CD4-positive, alpha-beta T cell (primary cell): ENCODE measurements at places on chromosomes 5 and 9.

GRCh38 chr9:27019589-27019988, 14.1 kb upstream of the LRRC19 start:
- no peak overlapping the region for H3K4me3 ChIP-seq
- peaks cover 17% of the 10 kb centered on the region for H3K36me3 ChIP-seq
- no peak overlapping the region for H3K27ac ChIP-seq

DNA sequence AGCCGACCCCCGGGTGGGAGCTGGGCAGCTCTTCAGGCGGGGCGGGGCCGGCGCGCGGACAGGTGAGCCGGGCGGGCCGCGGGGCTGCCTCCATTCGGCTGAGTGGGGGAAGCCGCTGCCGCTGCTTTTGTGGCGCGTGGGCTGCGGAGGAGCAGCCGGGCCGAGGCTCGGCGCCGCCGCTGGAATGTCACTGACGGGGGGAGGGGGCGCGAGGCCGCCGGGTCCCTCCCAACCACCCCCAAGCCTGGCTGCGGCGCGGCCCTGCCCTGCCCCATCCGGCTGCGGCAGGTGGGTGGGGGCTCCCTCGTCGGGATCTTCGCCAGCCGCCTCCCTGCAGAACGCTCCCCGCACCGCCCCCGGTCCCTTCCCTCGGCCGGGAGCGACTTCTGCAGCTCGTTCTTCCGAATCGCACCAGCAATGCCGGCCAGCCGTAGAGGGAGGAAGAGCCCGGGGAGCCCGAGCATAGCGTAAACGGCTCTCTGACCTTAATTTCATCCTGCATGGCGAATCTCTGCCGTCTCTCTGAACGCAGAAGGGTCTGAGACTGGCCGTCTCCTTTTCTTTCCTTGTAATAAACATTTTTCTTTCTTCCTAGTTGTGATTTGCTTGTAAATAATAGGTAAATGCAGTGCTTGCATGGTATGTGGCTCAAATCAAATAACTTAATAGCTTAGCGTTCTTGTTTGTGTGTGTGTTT, 505 bp downstream of the SPTAN1 start:
- no peaks in the 10 kb centered on the region for H3K27me3 ChIP-seq
- H3K27ac ChIP-seq = peak overlapping the region; percentile 61
- H3K4me1 ChIP-seq = peaks cover 52% of the 10 kb centered on the region
- peak; percentile 74 for DNase-seq

DNA sequence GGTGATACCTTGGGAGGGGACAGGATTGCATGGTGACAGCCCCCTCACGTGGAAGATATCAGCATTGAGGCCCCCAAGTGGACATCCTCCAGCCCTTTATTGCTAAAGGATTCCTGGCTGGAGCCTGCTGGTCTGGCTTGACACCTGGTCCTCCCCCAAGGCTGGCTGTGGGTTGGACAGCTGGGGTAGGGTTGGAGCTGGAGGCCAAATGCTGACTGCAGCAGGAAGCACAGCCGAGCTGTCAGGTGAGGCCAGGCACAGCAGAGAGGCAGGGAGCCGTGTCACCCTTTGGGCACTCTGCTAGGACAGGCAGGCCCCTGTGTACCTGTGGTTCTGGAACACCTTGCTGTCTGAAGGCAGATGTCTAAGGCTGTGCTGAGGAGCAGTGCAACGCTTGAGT, 2.2 kb downstream of the CACFD1 start:
- no peak overlapping the region for H3K27ac ChIP-seq
- H3K4me3 ChIP-seq = no peak overlapping the region
- no peaks in the 10 kb centered on the region for H3K27me3 ChIP-seq
- H3K4me1 ChIP-seq = peaks cover 18% of the 10 kb centered on the region
- DNase-seq = no peak

DNA sequence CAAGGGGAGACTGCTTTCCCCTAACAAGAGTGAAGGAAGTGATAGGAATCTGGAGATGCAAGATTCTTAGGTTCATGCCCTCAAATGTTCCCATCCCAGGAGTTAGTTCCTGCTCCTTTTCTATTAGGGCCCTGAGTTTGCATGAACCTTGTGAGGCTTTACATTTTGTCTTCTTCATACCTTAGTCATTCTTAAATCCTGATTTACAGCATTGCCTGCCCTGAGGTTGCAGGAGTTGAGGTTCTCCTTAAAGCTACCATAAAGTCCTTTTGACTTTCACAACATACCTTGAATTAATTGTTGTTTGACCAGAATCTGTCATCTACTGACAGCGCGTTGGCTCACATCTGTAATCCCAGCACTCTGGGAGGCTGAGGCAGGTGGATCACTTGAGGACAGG, 151.5 kb upstream of the ABCA1 start:
- no peak overlapping the region for H3K27ac ChIP-seq
- H3K27me3 ChIP-seq = no peaks in the 10 kb centered on the region
- no peak overlapping the region for H3K4me3 ChIP-seq
- no peak for DNase-seq
- H3K36me3 ChIP-seq = no peaks in the 10 kb centered on the region
- no peaks in the 10 kb centered on the region for H3K4me1 ChIP-seq

GRCh38 chr9:414595-414994, 199.9 kb downstream of the DOCK8 start:
- no peak overlapping the region for H3K4me3 ChIP-seq
- DNase-seq = no peak
- H3K27me3 ChIP-seq = no peaks in the 10 kb centered on the region
- H3K27ac ChIP-seq = no peak overlapping the region
- no peaks in the 10 kb centered on the region for H3K4me1 ChIP-seq

GRCh38 chr9:128339761-128340690, at the start of gene SLC27A4:
TSS of gene SLC27A4 (plus strand) at chr9:128340527. CDS start at chr9:128343133, 2,606 bp downstream.
- peaks cover 27% of the 10 kb centered on the region for H3K36me3 ChIP-seq
- peak; percentile 68 for DNase-seq
- peak within 1 kb of the TSS; percentile 41 for H3K27ac ChIP-seq
- peak within 1 kb of the TSS; percentile 75 for H3K4me3 ChIP-seq
- H3K4me1 ChIP-seq = peaks cover 21% of the 10 kb centered on the region

GRCh38 chr5:27308153-27308552, 269.8 kb upstream of the CDH9 start:
- no peaks in the 10 kb centered on the region for H3K4me1 ChIP-seq
- DNase-seq = no peak
- H3K27me3 ChIP-seq = no peaks in the 10 kb centered on the region
- no peaks in the 10 kb centered on the region for H3K36me3 ChIP-seq
- H3K27ac ChIP-seq = no peak overlapping the region

GRCh38 chr5:81397176-81397575, 3.2 kb upstream of the ACOT12 start:
- no peak for DNase-seq
- peaks cover 51% of the 10 kb centered on the region for H3K27me3 ChIP-seq
- H3K36me3 ChIP-seq = no peaks in the 10 kb centered on the region
- H3K4me3 ChIP-seq = no peak overlapping the region
- peaks cover 10% of the 10 kb centered on the region for H3K4me1 ChIP-seq

DNA sequence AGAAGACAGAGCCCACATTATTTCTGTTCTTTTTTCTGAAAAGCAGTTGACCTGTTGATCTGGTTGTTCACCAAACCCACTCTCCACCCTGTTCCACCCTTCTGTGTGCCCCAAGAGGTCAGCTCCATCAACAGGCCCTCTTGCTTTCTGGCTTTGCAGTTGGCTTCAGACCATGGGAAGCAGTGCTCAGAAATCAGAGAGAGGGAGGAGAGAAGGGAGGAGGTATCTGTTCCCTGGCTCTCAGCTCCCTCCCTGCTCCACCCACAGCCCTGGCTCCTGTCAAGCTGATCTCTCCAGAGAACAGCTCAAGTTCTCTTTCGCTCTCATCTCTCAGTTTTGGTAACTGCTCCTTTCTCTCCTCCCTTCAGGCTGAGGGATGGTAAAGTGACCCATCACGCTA, 144.2 kb upstream of the RAI14 start:
- H3K4me1 ChIP-seq = no peaks in the 10 kb centered on the region
- no peaks in the 10 kb centered on the region for H3K36me3 ChIP-seq
- H3K27me3 ChIP-seq = peaks cover 7% of the 10 kb centered on the region
- no peak for DNase-seq
- no peak overlapping the region for H3K4me3 ChIP-seq

- no peak overlapping the region for H3K27ac ChIP-seq
- H3K4me3 ChIP-seq = no peak overlapping the region
- peaks cover 4% of the 10 kb centered on the region for H3K27me3 ChIP-seq
- H3K4me1 ChIP-seq = no peaks in the 10 kb centered on the region
Observed at GRCh38 chr5:60830581-60831127, 13.4 kb downstream of the ELOVL7 start.

DNA sequence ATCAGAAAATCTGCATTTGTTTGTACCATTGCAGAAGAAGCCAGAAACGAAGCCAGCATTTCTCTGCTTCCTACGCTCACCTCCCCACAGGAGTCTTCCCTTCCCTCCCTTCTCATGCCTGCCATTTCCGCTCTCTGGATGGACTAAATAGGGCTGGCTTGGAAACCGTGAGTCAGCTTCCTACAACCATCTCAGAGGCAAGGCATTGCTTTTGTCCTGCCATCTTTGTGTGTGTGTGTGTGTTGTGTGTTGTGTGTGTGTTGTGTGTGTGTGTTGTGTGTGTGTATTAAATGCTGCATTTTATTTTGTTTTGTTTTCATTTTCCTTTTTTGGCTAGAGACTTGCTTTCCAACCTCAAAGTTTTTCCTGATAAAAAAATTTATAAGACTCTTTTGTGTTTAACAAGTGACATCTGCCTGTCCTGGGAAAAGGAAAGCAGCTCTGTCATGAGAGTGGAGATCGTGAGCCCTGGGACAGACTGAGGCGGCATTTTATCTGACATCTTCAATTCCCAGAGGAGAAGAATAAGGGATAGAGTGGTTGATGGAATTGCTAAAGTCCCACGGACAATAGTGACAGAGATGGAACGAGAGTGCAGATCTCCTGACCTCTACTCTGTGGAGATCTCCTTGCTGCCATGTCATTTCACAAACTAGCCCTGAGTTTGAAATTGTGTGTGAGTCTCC, 7.5 kb upstream of the EGFLAM start:
- no peaks in the 10 kb centered on the region for H3K4me1 ChIP-seq
- no peak overlapping the region for H3K27ac ChIP-seq
- H3K36me3 ChIP-seq = no peaks in the 10 kb centered on the region
- peaks cover 10% of the 10 kb centered on the region for H3K27me3 ChIP-seq
- no peak overlapping the region for H3K4me3 ChIP-seq

DNA sequence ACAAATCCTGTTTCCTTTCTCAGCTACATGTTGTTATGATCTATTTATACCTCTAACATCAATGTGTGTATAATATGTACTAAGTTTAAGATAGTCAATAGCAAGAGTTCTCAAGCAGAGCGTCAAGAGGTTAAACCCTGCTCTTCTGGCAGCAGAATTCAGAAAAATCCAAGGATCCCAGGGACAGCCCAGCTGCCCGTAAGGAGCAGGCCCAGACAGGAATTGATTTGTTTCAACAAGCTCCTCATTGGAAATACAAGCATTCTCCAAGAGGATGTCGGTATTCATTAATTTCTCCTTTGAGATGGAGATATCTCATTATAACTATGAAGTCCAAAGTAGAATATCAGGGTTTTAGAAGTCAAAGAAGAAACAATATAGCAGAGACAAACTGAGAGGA, 14.9 kb downstream of the EFNA5 start:
- H3K4me1 ChIP-seq = no peaks in the 10 kb centered on the region
- H3K27ac ChIP-seq = no peak overlapping the region
- DNase-seq = no peak
- peaks cover 3% of the 10 kb centered on the region for H3K27me3 ChIP-seq
- no peak overlapping the region for H3K4me3 ChIP-seq

DNA sequence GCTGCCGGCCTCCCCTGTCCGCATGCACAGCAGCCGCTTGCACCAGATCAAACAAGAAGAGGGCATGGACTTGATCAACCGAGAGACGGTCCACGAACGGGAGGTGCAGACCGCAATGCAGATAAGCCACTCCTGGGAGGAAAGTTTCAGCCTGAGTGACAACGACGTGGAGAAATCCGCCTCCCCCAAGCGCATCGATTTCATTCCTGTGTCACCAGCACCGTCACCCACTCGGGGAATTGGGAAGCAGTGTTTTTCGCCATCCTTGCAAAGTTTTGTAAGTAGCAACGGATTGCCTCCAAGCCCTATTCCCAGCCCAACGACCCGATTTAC, 75.3 kb downstream of the PIP5K1B start:
- DNase-seq = no peak
- peak overlapping the region; percentile 95 for H3K27ac ChIP-seq
- no peaks in the 10 kb centered on the region for H3K27me3 ChIP-seq
- peaks cover 23% of the 10 kb centered on the region for H3K4me1 ChIP-seq

DNA sequence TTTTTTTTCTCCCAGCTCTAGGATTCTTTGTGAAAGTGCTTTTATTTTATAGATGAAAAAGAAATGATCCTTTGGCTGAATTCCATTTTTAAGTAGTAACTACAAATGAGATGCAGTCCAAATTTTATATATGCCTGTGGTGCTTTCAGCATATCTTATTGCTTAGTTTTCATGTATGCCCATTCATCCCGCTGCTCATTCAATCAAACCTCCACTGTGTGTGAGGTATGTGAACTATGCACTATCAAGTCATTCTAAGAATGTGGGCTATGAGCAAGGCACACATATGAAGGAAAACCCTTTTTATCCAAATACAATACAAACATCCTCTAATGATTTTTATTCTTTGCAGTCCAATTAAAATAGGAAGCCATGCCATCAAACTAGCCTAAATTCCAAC, 1069.1 kb upstream of the DMAC1 start:
- no peaks in the 10 kb centered on the region for H3K4me1 ChIP-seq
- no peak for DNase-seq
- no peaks in the 10 kb centered on the region for H3K27me3 ChIP-seq
- no peak overlapping the region for H3K27ac ChIP-seq
- H3K36me3 ChIP-seq = no peaks in the 10 kb centered on the region

DNA sequence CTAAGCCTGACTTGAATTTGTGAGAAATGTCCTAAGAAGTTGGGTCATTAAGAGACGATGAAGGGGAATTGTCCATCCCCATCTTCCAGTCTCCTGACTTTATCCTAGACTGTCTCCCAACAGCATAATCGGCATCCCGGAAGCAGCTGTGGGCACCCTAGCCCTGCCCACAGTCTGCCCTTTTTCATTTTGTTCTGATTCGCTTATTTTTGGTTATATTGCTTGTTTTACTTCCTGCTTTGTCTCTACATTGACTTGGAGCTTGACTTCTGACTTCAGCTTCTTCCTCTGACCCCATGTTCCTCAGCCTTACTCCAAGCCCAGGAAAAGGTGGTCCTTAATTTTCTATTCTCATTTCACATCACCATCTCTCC, 41.8 kb downstream of the UGCG start:
- peak overlapping the region; percentile 39 for H3K4me3 ChIP-seq
- H3K27ac ChIP-seq = peak overlapping the region; percentile 34
- peaks cover 22% of the 10 kb centered on the region for H3K36me3 ChIP-seq
- peaks cover 20% of the 10 kb centered on the region for H3K4me1 ChIP-seq

DNA sequence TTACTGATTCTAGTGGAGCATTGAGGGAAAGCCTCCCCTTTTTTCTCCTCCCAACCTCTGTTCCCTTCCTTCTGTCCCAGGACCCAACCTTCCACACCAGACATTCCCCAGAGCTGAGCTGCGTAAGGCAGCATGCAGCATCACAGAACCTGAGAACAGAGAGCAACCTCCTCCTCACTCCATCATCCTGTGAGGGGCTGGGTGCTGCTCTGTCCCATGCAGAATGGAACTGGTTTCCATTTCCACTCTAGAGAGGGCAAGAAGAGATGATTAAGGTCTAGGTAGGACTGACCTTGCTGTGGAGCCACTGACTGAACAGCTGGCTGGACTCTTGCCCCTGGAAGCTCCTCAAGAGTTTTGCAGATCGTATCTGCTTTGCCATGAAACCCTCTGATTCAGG, 30.1 kb upstream of the IL7R start:
- H3K27me3 ChIP-seq = no peaks in the 10 kb centered on the region
- H3K36me3 ChIP-seq = no peaks in the 10 kb centered on the region
- H3K4me1 ChIP-seq = peaks cover 82% of the 10 kb centered on the region
- peak overlapping the region; percentile 2 for H3K4me3 ChIP-seq

GRCh38 chr5:40796487-40796889, 1.7 kb downstream of the PRKAA1 start:
- no peak overlapping the region for H3K27ac ChIP-seq
- H3K36me3 ChIP-seq = peaks cover 5% of the 10 kb centered on the region
- no peak for DNase-seq
- peak overlapping the region; percentile 95 for H3K4me3 ChIP-seq
